ENCODE measurements at places on chromosomes 2 and 18.

DNA sequence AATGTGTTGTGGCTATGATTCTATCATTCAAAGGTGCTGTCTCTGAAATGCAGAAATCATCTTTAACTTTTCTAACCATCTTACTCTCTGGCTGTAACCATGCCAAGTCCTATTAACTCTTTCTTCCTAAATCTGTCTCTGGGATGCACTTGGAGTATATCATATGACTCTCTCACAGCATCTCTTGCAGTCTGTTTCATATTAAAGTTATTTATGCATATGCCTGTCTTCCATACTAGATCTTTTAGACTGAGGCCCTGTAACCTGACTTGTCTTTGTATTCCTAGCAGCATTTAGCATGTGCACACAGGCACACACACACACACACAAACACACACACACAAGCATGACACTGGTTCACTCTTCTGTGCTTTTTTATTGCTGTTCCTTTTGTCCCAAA, 320.6 kb downstream of the ETAA1 start:
- no peak for DNase-seq

DNA sequence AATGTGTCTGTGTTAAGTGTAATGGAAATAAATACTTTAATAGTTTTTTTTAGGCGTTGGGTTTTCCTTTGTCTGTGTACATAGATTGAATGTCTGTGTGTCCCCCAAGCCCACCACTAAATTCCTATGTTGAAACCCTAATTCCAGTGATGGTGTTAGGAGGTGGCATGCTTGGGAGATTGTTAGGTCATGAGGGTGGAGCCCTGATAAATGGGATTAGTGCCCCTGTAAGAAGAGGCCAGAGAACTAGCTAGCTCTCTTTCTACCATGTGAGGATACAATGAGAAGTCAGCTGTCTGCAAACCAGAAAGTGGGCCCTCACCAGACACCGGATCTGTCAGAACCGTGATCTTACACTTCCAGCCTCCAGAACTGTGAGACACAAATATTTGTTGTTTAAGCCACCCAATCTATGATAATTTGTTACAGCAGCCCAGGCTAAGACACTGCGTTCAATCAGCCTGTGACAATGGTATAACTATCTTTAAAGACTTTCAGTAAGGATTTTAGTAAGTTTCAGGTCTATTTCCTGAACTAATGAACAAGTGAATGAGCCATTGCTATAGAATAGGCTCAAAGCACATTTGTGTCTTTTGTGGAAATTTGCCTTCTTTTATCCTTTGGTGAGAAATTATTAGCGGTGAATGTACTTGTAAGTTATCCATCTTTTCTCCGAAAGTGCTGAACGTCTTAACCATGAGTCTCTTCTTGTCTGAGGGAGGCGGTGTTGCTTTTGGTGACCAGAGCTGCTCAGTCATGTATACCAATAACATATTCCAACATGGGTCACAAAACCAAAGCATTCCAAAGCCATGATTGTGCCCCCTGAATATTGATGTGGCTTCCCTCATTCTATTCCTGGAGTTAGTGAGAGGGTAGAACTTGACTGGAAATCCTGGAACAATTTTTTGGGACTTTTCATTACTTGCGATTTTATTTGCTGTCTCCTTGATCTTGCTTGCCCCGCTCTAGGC, 29.6 kb upstream of the IL1R1 start:
- DNase-seq = no peak

GRCh38 chr2:195471163-195471562, 185.9 kb upstream of the SLC39A10 start:
- no peak for DNase-seq

GRCh38 chr2:166240387-166241313, 112.8 kb upstream of the SCN1A start:
- no peak for DNase-seq

- DNase-seq = no peak
These were observed 601 bp downstream of the WDR35 start for GRCh38 chr2:19989342-19989666.

- no peak for DNase-seq
These were observed 227.7 kb upstream of the BOD1L2 start for GRCh38 chr18:56919190-56919589.

- DNase-seq = peak; percentile 24
These were observed 1.2 kb downstream of the GATA6 start for GRCh38 chr18:22170421-22171257.

GRCh38 chr2:230924092-230924469, 961 bp downstream of the GPR55 start:
- no peak for DNase-seq

- DNase-seq = no peak
These were observed 1128.8 kb downstream of the RPIA start for GRCh38 chr2:89820248-89820647.

GRCh38 chr2:172119089-172119488, 16.4 kb upstream of the DLX2 start:
- DNase-seq = no peak

GRCh38 chr2:1976112-1976511, 231.8 kb upstream of the PXDN start:
- no peak for DNase-seq

GRCh38 chr18:49364821-49365220, 95.6 kb downstream of the DYM start:
- DNase-seq = no peak

- no peak for DNase-seq
These were observed 112.9 kb downstream of the SOS1 start for GRCh38 chr2:39007875-39008504.

GRCh38 chr18:59842947-59843346, 56.8 kb upstream of the PMAIP1 start:
- no peak for DNase-seq

- DNase-seq = no peak
These were observed 92.2 kb upstream of the MBOAT2 start for GRCh38 chr2:9095690-9096089.

DNA sequence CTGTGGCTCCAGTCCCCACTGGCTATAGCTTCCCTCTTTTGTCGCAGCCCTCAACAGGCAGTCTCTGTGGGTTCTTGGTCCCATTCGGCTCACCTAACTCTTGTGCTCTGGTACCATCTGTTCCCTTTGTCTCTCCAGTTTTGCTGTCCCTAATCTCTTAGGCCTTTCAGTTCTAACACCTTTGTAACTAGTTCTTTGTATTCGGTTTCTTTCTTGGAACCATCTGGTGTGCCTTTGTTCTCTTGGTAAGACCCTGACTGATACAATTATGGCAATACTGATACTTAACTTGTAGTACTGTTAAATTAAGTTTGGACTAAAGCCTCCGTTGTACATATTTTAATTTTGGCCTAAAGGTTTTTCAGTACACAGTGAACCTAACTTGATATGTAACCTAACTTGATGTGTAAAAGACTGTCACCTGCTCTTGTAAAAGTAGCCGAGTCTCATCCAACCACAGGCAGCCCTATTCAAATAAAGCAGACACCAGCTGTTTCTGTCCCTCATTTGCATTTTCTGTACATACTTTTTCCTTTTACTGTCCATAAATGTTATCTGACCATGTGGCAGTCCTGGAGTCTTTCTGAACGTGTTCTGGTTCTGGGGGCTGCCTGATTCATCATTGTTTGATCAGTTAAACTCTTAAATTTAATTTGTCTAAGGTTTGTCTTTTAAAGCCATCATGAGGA, 4.8 kb upstream of the MRPL44 start:
- DNase-seq = no peak
